ENCODE measurements at places on chromosomes 5 and 9.

DNA sequence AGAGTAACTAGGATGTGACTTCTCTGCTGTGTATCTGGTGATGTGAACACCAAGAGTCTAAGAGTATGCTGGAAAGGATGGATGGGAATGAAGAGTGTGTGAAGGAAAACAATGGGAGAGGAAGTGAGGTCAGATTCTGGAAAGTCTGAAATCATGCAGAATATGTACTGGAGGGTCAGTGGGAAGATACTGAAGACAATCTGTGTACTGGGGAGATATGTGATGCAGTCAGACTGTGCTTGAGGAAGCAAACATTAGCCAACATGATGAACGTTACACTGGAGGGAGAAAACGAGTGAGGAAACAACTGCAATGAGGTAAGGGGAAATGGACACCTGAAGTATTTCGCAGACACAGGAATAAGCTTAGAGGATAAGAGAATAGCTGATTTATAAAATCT lies 105.7 kb downstream of the NR3C1 start:
- DNase-seq, result no peak

DNA sequence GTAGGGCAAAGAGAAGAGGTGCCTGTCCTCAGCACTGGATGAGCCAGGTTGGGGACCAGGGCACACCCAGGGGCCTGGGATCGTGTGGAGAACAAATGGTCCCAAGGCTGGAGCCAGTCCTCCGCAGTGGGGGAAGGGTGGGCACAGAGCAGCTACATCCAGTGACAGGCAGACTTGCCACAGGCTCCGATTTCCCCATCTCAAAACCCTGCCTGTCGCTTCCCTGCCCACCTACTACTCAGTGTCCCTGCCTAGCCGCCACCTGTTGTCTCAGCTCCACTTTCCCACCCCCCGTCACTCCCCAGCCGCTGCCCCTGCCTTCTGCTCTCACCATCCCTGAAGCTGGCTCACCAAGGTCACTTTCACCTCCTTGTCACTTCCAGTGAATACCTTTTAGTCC lies 13.9 kb upstream of the ENHO start:
- no peak for DNase-seq

DNA sequence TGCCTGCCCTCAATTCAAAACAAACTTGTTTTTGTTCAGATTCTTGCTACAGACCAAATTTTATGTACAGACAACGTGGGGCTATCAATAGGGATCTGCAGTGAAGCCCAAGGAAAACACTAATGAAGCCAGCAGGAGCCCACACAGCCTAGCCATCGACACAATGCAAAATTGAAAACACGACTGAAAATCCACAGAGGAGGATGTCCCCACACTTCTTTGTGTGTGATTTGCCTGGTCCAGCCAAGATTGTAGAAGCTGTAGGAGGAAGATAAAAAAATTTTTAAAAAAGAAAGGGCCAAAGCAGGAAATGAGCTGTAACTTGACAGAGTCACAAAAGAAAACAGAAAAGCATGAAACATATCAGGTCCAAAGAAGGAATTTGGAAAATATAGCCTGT lies 34.8 kb downstream of the HTR4 start:
- DNase-seq, result no peak

GRCh38 chr5:32683125-32683524 lies 28.0 kb upstream of the NPR3 start:
- DNase-seq, result no peak

DNA sequence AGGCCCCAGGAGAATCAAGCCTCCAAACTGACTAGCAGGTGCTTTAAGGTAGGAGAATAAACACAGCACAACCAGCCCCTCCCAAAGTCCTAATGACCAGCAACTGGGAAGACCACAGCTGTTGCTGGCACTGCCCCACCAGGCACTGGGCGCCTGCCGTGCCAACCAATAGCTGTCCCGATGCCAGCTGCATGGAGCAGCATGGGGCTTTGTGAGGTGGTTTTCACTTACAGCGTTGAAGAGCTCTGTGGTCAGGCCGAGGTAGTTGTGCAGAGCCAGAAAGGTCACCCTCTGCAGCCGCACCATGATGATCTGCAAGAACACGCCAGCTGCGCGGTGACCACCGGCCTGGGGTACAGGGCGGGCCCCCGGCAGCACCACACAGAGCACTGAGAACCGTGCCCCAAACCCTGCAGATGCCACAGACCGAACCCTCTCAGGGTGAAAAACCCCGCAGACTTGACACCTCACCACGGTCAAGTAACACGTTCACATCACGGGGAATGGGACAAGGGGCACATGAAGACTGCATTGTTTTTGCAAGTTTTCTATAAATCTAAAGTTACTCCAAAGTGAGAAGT lies 28.7 kb downstream of the PNPLA7 start:
- DNase-seq, result no peak

GRCh38 chr9:69678843-69679538 lies 6.8 kb upstream of the APBA1 start:
- DNase-seq, result no peak

- DNase-seq, result no peak
These were observed 2.8 kb upstream of the FBXL17 start for GRCh38 chr5:108384741-108385140.

- DNase-seq, result no peak
These were observed 29.1 kb upstream of the ANKRD31 start for GRCh38 chr5:75265731-75266130.

GRCh38 chr5:69335341-69335935 lies 2.8 kb upstream of the CCDC125 start:
- DNase-seq, result no peak

DNA sequence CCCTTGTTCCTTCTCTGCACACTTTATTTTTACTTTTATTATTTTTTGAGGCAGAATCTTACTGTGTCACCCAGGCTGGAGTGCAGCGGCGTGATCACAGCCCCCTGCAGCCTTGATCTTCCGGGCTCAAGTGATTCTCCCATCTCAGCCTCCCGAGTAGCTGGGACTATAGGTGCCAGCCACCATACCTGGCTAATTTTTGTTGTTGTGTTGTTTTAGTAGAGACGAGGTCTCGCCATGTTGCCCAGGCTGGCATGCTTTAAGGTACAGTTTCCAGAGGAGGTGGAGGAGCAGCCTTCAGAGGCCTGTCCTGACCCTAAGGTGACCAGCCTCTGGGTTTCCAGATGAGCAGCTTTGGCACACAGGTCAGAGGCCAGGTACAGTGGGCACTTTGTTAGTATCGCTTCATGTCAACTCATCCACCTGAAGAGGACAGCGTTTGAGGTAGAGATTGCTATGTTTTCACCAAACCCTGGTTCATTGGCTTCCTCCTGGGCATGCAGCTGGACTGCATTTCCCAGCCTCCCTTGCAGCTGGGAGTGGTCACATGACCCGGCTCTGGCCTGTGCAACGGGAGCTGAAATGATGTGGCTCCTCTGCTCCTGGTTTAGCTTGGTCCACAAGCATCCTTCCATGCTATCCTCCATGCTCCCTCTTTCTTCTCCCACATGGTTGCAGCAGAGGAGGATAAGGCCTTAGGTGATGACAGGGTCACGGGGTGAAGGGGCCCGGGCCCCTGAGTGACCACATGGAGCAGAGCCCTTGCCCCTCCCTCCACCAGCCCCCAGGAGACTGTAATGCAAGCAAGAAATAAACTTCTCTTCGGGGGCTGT lies 139.3 kb upstream of the IER5L start:
- DNase-seq, result peak; percentile 16

GRCh38 chr5:50866415-50866814 lies 200.0 kb downstream of the PARP8 start:
- DNase-seq, result no peak

- peak; percentile 45 for DNase-seq
These were observed 44.7 kb upstream of the NKD2 start for GRCh38 chr5:963673-964531.

GRCh38 chr5:10149911-10150310 lies 99.8 kb downstream of the ATPSCKMT start:
- no peak for DNase-seq

DNA sequence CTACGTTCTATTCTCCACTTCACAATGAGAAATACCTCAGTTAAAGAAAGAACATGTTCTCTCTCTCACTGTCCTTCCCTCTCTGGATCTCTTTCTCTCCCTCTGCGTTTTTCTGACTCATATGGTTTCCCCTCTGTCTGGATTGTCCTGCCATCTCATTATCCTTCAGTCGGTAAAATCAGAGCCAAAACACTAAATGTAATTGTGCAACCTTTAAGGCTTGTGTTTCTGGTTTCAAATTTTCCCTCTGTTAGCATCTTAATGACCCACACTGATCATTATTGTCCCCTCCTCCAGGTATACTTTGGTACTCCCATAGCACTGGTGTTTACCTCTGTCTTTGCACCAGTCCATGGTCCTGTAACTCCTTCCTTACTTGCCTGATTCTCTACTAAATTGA lies 509.4 kb upstream of the C9orf72 start:
- DNase-seq, result no peak

DNA sequence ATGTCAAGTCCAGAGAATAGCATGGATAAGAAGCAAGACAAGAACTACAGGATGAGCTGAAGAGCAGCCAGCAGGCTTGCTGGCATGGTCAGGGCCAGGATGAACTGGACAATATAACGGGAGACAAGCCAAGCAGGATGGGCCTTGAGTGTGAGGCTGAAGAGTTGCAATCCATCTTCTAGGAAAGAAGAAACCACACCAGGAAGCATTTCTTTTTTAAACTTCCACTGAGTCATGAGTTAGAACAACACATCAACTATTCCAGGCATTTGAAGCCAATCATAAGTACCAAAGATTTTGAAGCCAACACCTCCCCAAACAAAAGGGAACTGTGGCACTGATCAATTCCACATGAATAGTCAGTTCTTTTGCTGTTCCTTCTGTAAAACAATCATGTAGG lies 27.3 kb downstream of the SLC31A2 start:
- no peak for DNase-seq

GRCh38 chr5:157290156-157290980 lies 24.4 kb downstream of the CYFIP2 start:
- DNase-seq, result no peak

GRCh38 chr5:145362266-145362665 lies 472.9 kb downstream of the PRELID2 start:
- no peak for DNase-seq

GRCh38 chr5:92513067-92513466 lies 1068.0 kb downstream of the NR2F1-AS1 start:
- no peak for DNase-seq

GRCh38 chr9:5515261-5515650 lies 4.9 kb downstream of the PDCD1LG2 start:
- no peak for DNase-seq

- no peak for DNase-seq
These were observed 1104.8 kb upstream of the C9orf72 start for GRCh38 chr9:28678097-28678496.

DNA sequence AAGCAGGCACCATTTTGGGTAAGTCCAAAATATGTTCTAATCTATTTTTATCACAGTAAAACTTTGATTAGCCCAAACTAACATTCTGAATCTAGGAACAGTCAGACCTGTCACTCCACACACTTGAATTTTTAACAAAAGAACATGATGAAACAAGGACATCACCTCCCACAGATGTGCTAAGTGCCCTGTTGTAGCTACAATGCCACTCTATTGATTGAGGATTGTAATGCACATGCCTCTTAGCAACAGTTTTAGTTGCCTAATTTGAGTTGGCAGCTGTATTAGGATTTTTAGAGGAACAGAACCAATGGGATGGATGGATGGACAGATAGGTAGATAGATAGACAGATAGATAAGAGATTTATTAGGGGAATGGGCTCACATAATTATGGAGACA lies 20.3 kb upstream of the RNF20 start:
- no peak for DNase-seq

- no peak for DNase-seq
These were observed 511.7 kb downstream of the BNC2 start for GRCh38 chr9:16358751-16359150.

GRCh38 chr5:158953929-158954534 lies 145.7 kb downstream of the EBF1 start:
- no peak for DNase-seq

- no peak for DNase-seq
These were observed 27.0 kb downstream of the TRIM14 start for GRCh38 chr9:98091735-98092612.

GRCh38 chr5:92749943-92750342 lies 831.1 kb downstream of the NR2F1-AS1 start:
- DNase-seq, result no peak

- peak; percentile 72 for DNase-seq
These were observed 36.4 kb downstream of the GLT6D1 start for GRCh38 chr9:135602789-135603481.

GRCh38 chr5:143055596-143056338 lies 285.6 kb downstream of the ARHGAP26 start:
- DNase-seq, result no peak

GRCh38 chr9:90697808-90698207 lies 55.2 kb upstream of the DIRAS2 start:
- DNase-seq, result no peak

DNA sequence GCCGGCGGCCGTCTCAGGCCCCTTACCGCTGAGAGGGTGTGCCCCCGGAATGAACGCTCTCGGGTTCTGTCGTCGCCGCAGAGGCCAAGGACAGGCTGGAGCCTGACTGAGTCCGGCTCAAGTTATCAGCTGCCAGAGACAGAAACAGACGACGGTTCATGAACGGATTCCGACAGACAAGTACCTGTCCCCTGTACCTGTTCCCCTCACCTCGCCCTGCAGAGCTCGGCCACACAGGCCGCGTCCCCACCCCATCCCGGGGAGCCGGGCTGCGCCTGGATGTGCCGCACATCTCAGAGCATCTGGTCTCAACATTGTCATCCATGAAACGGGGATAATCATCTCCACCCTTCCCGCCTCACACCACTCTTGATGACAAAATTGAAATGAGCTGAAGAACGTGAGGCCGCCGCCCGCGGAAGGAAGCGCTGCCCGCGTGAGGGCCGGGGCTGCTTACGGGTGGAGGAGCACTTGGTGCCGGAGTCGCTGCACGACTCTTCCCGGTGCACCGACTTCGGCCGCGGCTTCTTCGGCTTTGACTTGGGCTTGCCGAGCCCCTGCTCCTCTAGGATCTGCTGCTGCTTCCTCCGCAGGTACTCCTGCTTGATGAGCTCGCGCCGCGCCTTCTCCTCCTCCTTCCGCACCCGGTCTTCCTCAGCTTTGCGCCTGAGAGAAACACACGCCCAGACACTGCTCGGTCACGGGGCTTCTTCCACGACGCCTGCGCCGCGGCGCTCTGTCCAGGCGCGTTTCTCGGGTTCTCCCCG lies 89.2 kb downstream of the CAMSAP1 start:
- no peak for DNase-seq

GRCh38 chr5:55597014-55597981 lies 62.5 kb upstream of the PLPP1 start:
- DNase-seq, result no peak

DNA sequence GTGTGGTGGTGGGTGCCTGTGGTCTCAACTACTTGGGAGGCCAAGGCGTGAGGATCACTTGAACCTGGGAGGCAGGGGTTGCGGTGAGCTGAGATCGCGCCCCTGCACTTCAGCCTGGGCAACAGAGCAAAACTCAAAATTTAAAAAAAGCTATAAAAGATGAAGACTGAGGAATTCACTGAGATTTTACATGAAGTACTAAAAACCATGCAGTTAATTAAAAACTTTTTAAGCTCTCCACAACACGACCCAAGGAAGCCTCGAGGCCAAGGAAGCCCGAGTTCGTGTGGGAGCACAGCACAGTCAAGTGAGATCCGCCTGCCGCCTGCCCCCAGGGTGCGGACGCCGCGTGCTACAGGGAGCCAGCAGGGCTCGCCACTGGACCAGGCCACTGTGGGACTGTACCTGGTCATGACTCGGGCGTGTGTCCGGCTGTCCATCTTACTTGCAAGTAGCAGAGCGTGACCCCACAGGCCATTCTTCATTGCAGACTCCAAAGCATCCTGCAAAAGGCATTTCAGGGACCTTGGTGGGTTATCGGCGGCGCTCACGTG lies 21.2 kb upstream of the INPP5E start:
- DNase-seq, result no peak

GRCh38 chr9:115466756-115467155 lies 348.8 kb upstream of the TNC start:
- DNase-seq, result no peak

Measured in activated naive CD4-positive, alpha-beta T cell treated with anti-CD3 and anti-CD28 coated beads, Interleukin-2, amount 50 U/mL, for 72 hours (primary cell).